PC-9 (cell line): ENCODE measurements at places on chromosomes 12 and 14.
A peak's percentile ranks its signal among the peaks of the same experiment; 100 is the strongest.

- DNase-seq: no peak
- H3K4me1 ChIP-seq: no peaks in the 10 kb centered on the region
- H3K4me3 ChIP-seq: no peak overlapping the region
- no peak overlapping the region for H3K27ac ChIP-seq
- H3K27me3 ChIP-seq: 0 out of 2 replicates have a peak, but pooled peaks cover 8% of the 10 kb centered on the region
- H3K36me3 ChIP-seq: no peaks in the 10 kb centered on the region
Observed at GRCh38 chr14:95025218-95025617, 132.1 kb downstream of the DICER1 start.

GRCh38 chr12:102769323-102769916, 147.6 kb downstream of the PAH start:
- H3K27me3 ChIP-seq: no peaks in the 10 kb centered on the region
- no peaks in the 10 kb centered on the region for H3K4me1 ChIP-seq
- peak; percentile 48 for DNase-seq

- no peak overlapping the region for H3K4me3 ChIP-seq
- no peaks in the 10 kb centered on the region for H3K27me3 ChIP-seq
- DNase-seq: no peak
- H3K36me3 ChIP-seq: no peaks in the 10 kb centered on the region
Observed at GRCh38 chr12:74499192-74499591, 38.4 kb upstream of the ATXN7L3B start.

DNA sequence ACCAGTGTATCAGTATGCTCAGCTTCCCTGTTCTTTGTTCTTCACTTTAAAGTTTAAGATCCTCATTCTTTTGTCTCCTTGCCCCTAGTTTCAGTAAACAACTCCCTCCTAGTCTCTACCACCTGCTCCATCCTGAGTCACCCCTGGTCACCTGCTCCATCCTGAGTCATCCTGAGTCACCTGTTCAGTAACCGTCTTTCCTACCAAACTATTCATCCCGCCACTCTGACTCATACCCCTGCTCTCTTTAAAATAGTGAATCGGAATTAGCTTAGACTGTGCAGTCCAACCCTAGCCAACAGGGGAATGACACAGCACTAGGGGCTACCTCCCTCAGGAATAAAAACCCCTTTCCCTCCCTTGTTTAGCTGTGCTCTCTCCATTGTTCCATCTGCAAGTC, 888.1 kb upstream of the MDGA2 start:
- peak overlapping the region; percentile 67 for H3K27ac ChIP-seq
- H3K36me3 ChIP-seq: no peaks in the 10 kb centered on the region; the same call in 1 of the 2 replicates
- peaks cover 10% of the 10 kb centered on the region; the same call in 1 of the 2 replicates for H3K4me1 ChIP-seq
- no peak overlapping the region for H3K4me3 ChIP-seq

DNA sequence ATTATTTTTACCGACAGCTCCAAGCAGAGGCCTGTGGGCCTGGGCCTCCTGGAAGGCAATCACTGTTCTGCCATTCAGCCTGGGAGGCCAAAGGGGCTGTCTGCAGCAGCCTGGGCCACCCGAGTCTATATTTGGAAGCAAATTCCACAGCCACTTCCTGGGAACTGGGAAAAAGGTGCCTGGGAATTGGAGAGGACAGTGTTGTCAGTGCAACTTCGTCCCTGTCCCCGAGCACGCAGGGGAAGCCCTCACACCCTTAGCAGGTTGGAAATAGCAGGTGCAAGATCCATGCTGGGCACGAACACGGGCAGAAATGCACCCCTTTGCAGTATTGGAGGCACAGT, 9.6 kb upstream of the TBX5 start:
- no peaks in the 10 kb centered on the region for H3K36me3 ChIP-seq
- no peak for DNase-seq
- no peak overlapping the region for H3K27ac ChIP-seq
- H3K4me3 ChIP-seq: no peak overlapping the region
- H3K27me3 ChIP-seq: peaks cover 87% of the 10 kb centered on the region
- H3K4me1 ChIP-seq: no peaks in the 10 kb centered on the region
